ENCODE measurements at places on chromosomes 4 and X.

DNA sequence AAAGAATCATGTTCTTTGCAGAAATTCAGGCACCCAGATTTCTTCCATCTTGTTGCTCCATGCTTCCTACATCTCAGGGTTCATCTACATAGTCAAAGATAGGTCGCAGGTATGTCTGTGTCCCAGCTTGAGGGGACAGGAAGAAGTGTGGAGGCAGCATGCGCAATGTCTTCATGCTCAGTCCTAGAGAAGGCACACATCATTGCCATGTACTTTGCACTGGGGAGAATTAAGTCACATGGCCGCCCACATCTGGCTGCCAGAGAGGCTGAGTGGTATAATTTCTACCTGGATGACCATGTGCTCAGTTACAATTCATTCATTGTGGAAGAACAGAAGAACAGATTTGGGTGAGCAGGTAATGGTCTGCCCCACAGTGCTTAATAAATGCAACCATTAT lies 54.1 kb downstream of the GAB1 start:
- DNase-seq: no peak

- no peak for DNase-seq
These were observed 46.8 kb upstream of the NDST3 start for GRCh38 chr4:117987464-117987863.

DNA sequence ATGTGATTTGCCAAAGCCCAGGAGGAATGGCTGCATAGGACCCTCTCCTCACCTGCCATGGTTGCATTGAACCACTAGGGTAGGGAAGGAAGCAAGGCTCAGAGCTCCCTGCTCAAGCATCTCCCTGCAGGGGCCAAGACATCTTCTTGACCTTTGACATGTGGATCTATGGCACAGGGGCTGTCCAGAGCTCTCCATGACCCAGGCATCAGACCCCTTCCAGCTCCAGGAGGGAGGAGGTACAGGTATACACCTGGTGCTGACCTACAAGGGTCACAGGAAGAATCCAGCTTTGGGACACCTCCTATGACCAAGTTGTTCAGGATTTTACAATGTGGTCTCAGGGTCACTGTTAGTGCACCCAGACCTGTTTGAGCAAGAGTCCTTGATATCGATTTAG lies 23.2 kb upstream of the ASMTL start:
- DNase-seq: no peak

- DNase-seq: no peak
These were observed 113.5 kb downstream of the RPA4 start for GRCh38 chrX:96997196-96997595.

GRCh38 chrX:65668377-65669310 lies 1.2 kb downstream of the MSN start:
- DNase-seq: peak; percentile 73

GRCh38 chr4:27020203-27020602 lies 159.6 kb downstream of the STIM2 start:
- DNase-seq: no peak

GRCh38 chrX:1433646-1434357 lies 18.9 kb downstream of the ASMTL start:
- DNase-seq: no peak

- DNase-seq: no peak
These were observed 1287.7 kb downstream of the FAM133A start for GRCh38 chrX:94961730-94962129.

DNA sequence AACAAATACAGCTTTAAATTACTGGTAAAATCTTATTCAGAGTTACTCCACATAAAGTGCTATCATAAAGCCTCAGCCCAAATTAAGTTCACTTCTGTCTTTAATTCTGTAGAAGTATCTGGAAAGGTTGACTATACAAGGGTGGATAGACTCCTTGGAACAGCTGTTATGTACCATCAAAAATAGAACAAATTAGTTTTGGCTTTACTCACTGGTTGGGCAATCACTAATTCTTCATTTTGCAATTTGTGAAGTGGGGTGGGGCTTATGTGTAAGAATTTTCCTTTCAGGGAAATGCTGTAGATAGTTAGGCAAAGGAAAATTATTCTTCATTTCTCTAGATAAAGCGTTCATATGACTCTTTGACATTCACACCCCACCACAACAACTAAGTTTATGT lies 7.8 kb downstream of the DIAPH2 start:
- DNase-seq: no peak

DNA sequence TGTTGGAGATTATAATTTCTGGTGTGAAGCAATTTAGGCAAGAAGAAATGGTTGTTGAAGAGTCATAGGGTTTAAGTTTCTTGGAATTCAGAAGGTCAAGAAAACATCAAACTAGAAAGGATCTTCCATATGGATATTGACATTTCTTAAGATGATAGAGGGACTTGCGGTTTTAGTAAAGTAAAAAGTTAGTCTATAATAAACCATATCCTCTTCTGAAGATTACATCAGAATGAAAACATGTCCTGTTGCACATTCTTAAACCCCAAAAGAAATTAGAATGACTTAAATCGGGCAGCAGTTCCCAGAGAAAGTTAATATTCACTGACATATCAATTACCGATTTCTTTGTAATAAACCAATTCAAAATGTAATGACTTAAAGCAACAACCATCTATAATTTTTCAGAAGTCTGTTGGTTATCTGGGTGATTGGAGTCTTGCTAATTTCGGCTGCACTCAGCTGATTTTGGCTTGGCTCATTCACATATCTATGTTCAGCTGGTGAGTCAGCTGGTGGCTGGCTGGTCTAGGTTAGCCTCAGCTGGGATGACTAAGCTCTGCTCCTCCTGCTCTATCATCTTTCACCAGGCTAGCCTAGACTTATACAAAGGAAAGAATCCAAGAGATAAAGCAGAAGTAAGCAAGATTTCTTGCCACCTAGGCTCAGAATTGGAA lies 24.4 kb upstream of the DYNLT3 start:
- DNase-seq: no peak

DNA sequence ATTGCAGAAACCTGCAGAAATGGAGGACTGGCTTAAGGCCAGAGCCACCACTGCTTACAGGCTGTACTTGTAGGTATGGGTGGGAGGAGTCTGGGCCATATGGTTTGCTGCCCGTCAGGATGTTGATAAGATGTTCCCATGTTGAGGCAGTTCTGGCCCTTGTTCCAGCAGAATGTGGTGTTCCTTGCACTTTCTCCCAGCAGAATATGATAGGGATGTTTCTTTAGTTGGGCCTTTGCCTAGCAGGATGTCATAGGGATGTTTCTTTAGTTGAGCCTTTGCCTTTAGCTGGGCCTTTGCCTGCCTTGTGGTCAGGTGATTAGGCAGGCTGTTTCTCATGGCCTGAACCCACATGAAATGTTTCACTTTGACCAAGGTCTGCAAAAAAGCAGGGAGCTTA lies 139.1 kb upstream of the PAQR3 start:
- no peak for DNase-seq

DNA sequence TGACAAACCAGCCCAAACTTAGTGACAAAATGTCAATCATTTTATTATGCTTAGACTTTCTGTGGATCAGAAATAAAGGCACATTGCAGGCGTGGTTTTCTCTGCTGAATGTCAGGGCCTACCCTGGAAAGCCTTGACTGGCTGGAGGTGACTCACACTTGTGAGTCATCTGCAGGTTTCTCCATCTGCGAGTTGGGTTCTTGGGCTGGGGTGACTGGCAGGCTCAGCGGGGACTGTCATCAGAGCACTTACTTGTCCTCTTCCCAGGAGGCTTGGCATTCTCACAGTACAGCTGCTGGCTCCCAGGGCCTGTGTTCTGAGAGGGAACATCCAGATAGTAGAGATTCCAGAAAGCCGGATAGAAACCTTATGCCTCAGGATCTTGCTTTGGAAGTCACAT lies 153.8 kb upstream of the AGA start:
- no peak for DNase-seq

DNA sequence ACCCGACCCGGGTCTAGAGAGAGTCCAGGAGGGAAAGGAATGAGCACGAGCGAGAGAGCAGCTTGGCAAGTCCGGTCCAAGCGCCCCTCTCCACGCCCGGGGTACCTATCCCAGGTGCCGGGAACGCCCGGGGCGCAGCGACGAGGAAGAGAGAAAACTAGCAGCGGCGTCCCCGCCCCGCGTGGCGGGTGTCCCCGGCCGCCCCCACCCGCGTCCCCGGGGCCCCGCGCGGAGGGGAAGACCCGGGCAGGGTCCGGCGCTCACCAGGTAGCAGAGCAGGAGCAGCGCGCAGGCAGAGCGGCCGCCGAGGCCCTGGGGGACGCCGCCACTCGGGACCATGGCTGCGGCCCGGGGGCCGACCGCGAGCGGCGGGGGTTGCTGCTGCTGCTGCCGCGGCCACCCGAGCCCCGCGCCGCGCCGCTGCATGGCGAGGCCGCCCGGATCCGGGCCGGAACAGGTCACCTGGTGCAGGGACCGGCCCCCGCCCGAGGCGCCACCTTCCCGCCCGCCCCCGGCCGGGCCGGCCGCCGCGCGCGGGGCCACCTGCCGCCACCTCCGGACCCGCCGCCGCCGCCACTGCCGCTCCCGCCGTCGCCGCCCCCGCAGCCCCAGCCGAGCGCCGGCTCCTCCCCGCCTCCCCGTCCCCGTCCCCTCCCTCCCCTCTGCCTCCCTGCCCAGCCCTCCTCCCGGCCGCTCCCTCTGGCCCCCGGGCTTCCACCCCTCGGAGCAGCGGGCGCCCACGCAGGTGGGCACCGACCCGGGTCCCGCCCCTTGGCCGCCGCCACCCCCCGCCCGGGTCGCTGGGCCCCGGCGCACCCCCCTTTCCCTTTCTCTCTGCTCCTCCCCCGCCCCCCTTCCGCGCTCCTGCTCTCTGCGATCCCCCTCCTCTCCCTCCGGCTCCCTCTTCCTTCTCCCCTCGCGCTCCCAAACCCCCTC lies at the start of gene SEL1L3:
TSS of gene SEL1L3 (minus strand) at position 578 of the 936 bp plus-strand sequence. CDS start at position 426, 152 bp downstream.
- no peak for DNase-seq

DNA sequence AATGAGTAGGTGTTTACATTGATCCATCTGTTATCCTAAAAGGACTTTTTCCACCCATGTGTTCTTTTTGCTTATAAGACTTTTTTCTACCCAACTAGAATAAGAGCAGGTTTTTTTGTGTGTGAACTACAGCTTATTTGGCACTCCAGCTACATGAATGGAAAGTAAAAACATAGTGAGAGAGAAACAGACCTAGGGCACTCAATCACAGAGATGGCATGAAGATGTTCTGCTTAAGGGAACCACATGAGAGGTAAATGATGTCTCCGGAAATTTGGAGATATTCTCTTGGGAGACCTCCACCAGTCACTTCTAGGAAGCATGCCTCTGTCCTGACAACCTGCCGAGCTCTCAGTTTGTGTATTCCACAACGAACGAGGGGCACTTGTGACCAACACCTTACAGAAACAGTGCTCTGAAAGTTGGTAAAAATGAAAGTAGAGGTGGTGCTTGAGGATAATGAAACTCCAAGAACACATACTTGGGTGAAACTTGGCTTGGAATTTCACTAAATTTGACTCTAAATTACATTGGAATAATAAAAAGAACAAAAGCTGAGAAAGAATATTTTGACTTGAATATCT lies 788.4 kb upstream of the GALNTL6 start:
- no peak for DNase-seq

DNA sequence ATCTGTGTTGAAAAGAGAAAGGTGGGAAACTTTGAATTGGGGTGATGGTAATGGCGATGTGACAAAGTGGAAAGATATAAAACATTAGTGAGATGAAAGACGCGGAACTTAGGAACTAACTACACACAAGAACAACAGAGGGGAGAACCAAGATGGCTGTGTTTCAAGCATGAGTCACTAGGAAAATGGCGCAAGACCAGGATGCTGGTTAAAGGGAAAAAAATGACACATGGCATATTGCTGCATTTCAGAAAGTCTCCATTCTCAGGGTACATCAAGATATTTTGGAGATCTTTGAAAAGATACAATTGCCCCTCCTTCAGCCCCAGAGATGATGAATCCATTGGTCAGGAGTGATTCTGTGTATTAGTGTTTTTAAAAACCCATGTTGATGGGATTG lies 164.4 kb downstream of the FBXO8 start:
- DNase-seq: no peak

- no peak for DNase-seq
These were observed 39.6 kb downstream of the PDLIM5 start for GRCh38 chr4:94491322-94491721.

GRCh38 chr4:79820427-79820826 lies 252.6 kb downstream of the ANTXR2 start:
- no peak for DNase-seq

- no peak for DNase-seq
These were observed 108.0 kb downstream of the ANAPC4 start for GRCh38 chr4:25485104-25485503.

- DNase-seq: no peak
These were observed 5.1 kb upstream of the CXCL9 start for GRCh38 chr4:76012388-76012801.

DNA sequence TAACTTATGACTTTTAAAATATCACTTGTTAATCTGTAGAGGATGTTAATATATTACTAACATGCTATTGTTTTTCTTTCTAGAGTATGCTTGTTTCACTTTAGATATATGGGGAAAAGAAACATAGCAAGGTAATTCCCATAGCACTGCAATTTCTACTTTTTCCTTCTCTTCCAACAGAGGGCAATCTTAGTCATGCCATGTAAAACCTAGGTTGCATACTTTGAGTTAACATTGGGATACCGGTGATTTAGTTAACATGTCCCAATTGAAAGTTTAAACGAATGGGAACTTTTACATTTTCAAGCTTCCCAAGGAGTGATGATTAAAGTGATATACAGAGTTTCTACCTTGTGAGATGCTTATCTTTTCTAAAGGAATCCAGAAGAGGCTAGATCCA lies 89.4 kb upstream of the IL13RA1 start:
- DNase-seq: no peak
